ENCODE measurements at places on chromosomes 4 and X.

DNA sequence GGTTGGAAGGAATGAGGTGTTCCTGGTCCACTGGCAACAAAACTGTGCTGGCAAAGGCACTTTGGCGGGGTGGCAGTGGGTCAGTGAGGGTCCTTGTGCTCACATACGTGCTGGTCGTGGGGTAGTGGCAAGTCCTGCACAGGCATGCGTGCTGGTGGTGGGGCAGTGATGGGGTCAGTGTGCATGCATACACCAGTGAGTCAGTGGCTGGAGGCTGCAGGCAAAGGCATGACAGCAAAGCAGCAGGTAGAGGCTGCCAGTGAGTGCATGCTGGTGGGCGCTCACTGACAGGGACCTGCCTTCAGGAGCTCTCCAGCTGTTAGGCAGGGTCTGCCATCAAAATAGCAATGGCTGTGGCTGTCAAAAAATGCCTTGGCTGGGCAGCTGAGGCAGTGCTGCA is 42.1 kb downstream of the TMPRSS11E start:
- DNase-seq, result no peak

DNA sequence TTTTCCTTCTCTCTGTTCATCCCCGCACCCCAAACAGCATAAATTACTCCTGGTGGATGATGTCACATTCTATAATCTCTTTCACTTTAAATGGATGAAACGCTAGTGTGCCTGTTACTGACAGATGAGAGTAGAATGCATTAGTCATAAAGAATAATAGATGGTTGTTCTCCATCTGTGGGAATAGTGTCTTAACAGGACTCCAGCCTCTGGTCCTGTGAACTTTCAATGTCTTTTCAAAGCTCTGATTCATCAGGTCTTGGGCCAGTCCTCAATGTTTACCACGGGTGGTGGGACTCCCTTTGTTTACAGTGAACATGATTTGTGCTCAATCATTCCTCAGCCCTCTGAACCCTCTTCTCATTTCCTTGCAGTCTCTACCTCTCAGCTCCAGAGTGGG is 182.6 kb downstream of the GABRB1 start:
- no peak for DNase-seq

DNA sequence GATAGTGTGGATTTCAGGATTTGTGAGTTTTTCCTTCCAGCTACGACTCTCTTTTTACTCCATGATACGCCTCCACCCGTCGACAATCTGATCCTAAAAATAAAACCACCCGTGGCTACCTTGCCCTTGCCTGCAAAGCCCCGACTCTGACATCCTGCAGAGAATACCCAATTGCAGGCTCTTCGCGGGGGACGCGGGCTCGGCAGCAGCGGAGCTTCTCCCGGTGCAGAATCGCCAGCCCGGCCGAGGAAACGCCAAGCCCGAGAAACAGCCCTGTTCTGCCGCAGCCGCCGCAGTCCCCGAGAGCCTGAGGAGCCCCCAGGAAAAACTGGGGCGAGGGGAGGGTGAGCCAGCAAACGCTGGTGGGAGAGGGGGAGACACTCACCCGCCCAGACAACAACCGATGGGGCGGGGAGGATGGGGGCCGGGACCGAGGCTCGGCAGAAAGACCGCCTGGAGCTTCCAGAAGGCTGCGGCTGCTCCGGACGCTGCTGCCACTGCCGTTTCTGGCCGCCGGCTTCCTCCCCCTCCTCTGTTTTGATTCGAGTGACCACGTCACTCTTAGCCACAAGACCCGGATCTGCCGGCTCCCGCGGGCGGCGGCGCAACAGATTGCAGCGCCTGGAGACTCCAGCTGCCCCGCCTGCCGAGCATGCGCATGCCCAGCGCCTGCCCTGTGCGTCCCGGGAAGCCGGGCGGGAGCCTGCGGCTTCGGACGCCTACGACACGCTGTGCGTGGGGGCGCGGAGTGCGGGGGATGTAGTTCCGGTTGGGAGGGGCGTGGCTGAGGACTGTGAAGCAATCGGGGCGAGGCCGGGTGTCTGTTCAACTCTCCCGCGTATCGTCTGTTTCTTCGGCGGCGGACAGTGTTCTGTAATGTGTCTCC is at the start of gene SMIM14:
Gene SMIM14 (minus strand): TSS at position 512 of the 886 bp plus-strand sequence. CDS start 33,720 bp downstream, outside the sequence.
- DNase-seq, result peak; percentile 91

- DNase-seq, result no peak
These were observed 172.0 kb downstream of the FBXO8 start for GRCh38 chr4:174111422-174111821.

DNA sequence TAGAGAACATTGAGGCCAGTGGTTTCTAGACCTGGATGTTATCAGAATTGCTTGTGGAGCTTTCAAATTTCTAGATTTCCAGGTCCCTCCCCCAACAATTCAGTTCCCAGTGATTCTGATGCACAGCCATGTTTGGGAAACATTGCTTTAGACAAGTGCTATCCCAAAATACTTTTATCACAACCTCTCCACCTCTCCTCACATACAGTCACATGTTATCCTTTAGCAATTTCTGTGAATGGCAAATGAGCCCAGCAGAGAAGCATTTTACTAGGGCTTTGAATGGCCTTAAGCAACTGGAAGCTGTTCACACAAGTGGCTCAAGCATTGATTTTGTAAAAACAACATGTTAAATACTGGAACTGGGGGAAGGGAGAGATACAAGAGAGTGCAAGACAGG is 29.7 kb downstream of the DCX start:
- DNase-seq, result no peak

DNA sequence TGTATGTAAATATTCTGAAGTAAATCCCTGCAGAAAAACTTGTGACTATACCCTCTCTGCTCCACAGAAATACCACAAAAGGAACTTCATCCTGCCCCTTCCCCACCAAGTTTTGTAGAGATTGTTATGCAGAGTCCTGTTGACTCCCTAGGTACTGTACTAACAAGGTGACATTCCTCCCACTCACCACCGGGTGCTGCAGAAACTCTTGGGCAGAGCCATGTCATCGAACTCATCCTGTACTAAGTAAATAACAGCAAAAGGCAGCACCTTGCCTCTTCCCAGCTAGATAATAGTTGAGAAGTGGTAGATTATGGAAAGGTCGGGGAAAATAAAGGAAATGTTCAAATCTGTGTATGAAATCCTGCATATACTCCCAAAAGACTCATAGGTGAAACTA is 233.3 kb downstream of the STPG2 start:
- no peak for DNase-seq

- DNase-seq, result peak; percentile 97
These were observed at the start of gene NOCT for GRCh38 chr4:139015269-139015947. TSS of gene NOCT (plus strand) at chr4:139015781. CDS start at chr4:139015982, 201 bp downstream.

DNA sequence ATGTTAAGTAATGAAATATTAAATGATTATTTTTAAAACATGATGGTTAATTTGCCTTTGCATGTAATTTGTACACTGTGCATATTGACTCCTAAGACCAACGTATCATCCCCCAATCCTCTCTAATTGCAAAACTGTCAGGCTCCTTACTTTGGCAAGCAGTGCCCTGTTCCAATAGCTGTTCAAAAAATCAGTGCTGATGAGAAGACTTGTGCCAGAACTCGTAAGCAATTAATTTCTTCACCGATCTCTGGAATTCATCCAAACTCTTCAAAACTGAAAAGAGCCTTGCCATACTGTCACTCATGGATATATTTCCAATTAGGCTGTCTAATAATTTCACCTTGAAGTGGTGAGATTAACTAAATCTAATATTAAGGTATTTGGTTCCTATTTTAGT is 493.9 kb upstream of the NDST4 start:
- no peak for DNase-seq

- DNase-seq, result no peak
These were observed 130.6 kb downstream of the FRYL start for GRCh38 chr4:48649505-48649904.

DNA sequence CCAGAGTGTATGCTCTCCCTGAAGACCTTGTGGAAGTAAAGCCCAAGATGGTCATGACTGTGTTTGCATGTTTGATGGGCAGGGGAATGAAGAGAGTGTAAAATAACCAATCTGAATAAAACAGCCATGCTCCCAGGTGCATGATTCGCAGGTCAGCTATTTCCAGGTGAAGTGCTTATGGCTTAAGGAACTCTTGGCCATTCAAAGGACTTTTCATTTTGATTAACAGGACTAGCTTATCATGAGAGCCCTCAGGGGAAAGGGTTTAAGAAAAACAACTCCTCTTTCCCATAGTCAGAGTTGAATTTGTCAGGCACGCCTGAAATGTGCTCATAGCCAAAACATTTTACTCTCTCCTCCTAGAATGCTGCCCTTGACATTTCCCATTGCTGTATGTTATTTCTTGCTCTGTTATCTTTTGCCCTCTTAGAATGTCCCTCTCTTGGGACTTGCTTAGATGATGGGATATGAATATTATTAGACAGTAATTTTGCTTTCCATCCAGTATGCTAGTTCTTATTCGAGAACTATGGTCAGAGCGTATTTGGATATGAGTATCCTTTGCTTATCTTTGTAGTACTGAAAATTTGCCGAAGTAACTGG is 88.6 kb downstream of the PLS3 start:
- DNase-seq, result no peak

- no peak for DNase-seq
These were observed 41.9 kb downstream of the SLC34A2 start for GRCh38 chr4:25697516-25697915.

GRCh38 chr4:142656178-142656577 is 189.9 kb downstream of the INPP4B start:
- no peak for DNase-seq

DNA sequence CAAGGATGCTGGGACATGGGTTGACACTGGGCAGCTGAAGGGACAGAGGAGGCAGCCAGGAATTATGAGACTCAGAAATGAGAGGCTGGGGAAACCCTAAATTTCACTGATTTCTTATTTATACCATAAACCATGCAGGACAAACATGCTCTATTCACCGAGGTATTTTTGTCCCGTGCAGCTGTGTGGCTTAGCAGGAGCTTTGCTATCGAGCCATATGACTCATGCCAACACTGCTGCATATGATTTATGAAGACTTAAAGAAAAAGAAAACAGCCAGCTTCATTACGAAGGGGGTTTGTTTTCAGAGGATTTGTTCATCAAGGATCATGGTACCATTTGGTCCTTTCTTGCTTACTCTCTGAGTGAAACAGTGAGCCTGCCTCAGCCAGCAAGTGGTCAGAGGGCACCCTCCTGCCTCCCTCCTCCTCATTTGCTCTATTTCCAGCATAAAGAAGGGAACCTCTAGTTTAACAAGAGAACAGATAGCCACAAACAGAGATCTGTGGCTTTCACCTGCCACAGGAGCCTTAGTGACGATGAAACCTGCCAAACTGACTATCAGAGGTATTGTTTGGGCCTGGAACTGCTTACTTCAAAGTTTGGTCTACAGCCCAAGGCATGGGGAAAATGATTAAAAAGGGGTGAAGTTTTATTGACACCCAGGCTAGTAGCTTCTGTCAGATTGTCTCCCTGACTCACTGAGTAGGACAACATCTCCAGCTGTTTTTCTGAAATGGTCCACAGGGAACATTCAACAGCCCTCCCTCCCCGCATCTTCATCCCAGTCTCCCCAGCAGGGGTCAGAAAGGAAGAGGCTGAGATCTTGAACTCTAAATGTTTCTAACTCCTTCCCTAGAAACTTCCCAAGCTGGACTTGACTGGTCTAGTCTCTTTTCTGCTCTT is 80.1 kb upstream of the MAML3 start:
- DNase-seq, result no peak

GRCh38 chrX:105759598-105759997 is 62.7 kb upstream of the NRK start:
- DNase-seq, result no peak

DNA sequence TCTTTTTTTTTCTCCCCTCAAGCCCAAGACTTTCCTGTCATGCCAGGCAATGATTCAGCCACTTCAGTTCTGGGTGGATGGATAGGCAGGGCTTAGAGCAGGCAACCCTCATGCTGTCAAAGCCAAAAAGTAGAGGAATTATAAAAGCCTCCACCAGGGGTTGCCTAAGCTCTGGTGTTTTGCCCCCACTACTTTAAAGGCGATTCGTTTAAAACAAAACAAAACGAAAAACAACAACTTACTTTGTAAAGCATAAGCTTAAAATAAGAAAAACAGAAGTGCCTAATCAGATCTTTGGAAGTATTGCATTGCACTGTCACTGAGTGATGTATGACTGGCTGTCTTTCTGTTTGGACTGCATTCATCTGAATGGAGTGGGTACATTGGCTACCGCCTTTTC is 5.3 kb upstream of the IDS start:
- no peak for DNase-seq

DNA sequence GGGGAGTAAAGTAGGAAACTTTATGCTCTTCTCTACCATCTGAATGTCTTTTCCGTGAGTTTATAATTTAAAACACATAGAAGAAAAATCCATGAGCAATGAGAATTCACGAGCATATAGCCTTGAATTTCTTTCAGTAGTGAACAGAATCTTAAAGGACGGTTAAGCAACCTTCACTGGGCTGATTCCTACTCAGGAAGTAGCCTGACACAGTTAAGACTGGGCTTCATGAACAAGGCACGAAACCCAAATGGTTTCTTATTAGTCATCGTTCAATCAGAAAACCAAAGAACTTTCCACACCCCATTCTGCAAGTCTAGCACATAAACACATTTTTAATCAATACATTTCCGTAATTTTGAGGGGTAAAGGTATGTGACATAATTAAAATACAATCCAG is 95.8 kb downstream of the SH3KBP1 start:
- DNase-seq, result no peak

DNA sequence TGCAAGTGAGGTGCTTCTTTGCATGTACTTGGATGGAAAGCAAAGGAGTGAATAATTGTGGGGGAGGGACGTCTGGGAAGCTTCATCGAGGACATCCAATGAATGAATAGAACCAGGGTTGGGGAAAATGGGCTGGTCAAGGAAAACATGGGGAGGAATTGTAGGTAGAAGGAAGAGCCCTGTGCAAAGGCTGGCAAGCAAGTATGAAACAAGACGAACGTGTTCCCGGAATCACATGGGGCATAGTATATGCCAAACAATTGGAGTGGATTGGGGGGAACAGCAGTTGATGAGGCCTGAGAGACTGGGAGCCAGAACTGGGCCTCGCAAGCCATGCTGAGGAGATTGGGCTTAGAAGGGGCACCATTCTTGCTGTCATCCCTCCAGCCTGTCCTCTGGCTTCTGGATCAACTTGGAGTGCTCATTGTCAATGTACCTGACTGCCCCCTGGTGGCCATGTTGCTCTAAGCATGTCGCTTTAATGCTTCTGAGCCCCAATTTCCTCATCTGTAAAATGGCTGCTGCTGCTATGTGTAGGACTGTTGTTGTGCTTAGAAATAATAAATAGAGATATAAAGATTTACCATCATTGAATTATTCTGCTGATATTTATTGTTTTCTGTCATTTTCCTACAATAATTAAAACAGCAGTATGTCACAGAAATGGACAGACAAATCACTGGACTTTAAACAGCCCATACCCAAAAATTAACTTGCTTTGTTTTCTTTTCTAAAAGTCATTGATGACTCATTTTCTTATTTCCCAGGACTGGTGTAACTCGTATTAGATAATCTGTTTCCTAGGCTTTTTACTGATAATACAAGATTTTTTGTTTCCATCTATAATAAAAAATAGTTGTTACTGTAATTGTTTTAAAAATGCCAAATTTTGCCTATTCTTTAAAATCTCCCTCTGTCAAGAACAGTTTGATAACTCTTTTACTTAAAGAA is 66.4 kb downstream of the JADE3 start:
- DNase-seq, result peak; percentile 48

DNA sequence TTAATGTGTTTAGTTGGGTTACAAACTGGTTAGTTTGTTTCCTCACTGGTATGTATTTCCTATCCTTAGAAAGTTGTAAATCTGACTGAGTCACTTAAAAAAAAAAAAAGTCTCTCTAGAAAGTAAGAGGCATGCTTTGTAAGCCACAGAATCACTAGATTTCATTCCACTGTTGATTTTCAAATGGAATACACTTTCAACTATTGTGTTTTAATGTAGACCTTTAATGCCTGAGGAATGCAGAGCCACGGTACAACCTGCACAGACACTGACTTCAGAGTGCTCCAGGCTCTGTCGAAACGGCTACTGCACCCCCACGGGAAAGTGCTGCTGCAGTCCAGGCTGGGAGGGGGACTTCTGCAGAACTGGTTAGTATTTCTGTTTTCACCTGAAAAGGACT is 88.6 kb downstream of the HHIP start:
- DNase-seq, result no peak

Data from GM13976 (cell line).